ENCODE measurements at places on chromosomes 5 and 9.

- no peak for DNase-seq
Observed at GRCh38 chr5:43498581-43498980, 14.9 kb upstream of the TMEM267 start.

DNA sequence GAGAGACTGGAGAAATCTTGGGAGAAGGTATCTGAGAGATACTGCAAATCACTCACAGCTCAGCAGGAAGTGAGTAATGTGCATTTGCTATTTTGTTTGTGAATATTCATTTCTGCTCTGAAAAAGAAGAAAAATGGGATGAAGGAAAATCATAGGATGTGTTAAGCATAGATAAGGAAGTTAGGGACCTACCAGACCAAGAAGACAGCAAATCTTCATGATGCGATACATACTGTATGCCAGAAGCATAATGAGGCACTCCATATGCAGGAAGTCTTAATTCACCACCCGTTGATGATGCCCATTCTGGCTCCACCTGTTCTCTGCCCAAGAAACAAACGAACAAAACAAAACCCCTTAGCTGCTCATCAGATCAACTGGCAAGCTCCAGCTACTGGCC is 6.1 kb upstream of the DAPK1 start:
- no peak for DNase-seq

DNA sequence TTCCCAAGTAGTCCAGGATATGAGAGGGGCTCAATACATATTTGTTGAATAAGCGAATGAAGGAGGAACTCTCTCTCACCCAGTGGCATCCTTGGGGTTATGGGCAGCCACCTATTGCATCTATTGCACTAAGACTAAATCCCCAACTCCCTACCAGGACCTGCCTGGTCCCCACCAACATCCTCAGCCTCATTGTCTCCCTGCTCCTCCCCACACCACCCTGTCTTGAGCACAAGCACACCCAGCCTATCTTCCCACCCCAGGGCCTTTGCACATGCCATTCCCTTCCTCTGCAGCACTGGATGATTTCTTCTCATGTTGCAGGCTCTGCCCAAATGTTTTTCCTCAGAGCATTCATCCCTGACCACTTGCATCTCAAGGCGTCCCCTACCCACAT is 133.8 kb downstream of the BARX1 start:
- no peak for DNase-seq

GRCh38 chr5:21817668-21818369 is 1035.3 kb downstream of the CDH12 start:
- DNase-seq = no peak

DNA sequence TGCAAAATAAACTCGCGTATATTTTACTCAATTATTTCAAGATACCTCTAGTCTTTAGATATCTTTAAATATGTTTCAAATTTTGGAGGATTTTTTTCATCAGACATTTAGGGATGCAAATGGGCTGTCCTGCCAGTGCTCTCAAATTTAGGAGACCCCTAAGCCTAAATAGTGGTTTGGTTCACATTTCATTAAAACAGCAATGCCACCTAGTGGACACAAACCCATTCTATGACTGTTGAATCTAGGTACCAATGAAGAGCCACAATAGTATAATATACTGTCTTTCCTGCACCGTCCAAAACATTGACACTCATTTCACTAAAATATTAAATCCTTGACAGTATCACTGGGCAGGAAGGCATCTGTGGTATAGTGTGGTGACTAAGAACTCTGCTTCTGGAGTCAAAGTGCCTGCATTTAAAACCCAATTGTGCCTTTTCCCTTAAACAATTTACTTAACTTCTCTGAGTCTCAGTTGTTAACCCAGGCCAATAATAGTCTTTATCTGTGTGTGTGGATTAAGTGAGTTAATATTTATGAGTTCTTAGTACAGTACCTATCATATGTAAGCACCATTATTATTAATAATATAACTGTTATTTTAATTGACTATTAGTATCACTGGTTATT is 148.0 kb downstream of the RORB start:
- DNase-seq = no peak

- DNase-seq = no peak
Observed at GRCh38 chr5:36683821-36684434, 77.5 kb downstream of the SLC1A3 start.

DNA sequence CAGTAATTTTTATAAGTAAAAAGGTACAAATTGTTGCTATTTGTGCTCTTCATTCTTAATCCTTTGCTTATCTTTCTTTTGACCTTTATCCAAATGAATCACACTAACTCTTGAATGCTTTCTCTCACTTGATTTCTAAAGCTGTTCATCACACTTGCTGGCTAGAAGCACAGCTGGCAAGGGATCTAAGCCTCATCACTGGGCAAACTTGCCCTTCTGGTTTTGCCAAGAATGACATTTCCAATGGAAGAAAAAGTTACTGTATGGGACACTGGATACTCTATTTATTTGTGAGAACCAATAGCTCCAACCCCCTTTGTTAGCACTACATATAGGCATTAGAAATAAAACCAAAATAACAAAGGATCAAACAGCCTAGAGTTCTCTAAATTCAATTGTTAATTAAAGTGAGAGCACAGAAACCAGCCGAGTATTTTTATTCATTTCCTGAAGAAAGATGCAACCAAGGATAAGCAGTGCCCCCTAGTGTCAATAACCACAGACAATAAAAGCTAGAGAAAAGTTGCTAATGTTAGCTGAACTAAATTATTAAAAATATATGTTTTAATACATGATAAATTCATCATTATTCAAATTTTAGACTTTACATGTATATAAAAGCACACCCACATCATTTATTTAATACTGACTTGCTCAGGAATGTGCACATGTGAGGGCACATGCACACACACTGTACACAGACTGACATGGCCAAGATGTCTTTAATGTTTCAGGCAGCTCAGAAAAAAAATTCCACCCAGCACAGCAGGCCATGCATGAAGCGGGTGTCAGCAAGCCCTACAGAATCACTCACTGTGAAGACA is 59.8 kb upstream of the POU5F2 start:
- no peak for DNase-seq

Data from activated CD8-positive, alpha-beta memory T cell treated with anti-CD3 and anti-CD28 coated beads for 48 hours (primary cell).